ENCODE measurements at places on chromosomes 13 and 19. TPM values are rescaled to one million over a fixed set of nuclear protein-coding genes. Genes with fewer than 3 reads are reported as not detected.

DNA sequence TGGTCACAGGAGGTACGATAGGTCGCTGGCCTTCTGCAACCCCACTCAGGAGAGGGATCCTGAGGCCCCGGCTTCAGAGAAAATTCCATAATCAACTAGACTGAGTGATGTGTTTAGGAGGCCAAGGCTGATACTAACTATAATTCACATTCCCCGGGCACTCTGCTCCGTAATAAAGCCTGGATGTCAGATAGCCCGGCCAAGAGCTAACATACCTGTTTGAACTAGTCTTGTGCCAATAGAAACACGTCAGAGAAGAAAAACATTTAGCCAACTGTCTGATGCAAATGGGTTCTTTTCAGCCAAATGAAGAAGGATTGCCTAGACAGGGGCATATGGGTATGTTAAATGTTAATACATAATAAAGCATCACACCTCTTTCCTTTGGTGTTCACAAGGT, 204.2 kb downstream of the TSHZ3 start:
- H3K4me1 ChIP-seq, result no peaks in the 10 kb centered on the region
- no peaks in the 10 kb centered on the region for H3K27me3 ChIP-seq
- H3K4me3 ChIP-seq, result no peak overlapping the region
- H3K36me3 ChIP-seq, result no peaks in the 10 kb centered on the region
- H3K27ac ChIP-seq, result no peak overlapping the region
- no peak for DNase-seq

KIR2DL3 gene
- not detected for total RNA-seq

DPF1 gene
- total RNA-seq, result 4.2 TPM

DNA sequence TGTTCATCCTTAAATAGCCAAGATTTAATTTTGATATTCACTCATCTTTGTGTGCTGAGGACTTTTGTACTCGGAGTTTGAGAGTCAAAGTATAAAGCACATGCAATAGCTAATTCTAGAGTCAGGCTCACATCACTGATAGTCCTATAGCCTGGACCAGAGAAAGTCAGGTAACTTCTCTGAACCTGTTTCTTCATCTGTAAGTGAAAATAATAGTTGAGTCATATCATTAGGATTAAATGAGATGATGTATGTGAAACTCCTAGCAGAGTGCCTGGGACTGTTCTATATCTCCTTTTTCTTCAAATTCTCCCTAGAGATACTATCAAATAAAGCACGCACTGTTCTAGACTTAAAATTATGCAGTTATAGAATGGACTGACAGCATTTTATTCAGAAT, 9.0 kb downstream of the CHAMP1 start:
- H3K27me3 ChIP-seq, result no peaks in the 10 kb centered on the region

DNA sequence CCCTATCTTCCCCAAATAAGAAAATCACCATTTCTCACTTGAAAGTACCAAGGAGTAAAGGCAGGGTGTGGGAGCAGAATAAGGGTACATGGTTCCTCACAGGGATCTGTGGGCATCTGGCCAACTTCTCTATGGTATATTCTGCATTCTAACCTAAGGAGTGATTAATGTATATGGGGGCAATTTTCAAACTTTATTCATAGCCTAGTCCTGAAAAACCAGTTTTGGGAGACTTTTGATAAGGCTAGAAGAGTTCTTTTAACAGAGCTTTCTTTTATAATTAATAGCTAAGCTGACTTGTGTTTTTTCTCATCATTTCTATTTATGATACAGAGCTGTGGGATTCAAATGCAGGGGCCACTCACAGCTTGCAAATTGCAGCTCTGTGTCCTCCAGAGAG, 852 bp downstream of the SCEL start:
- DNase-seq, result no peak
- no peaks in the 10 kb centered on the region for H3K36me3 ChIP-seq
- no peak overlapping the region for H3K27ac ChIP-seq
- H3K4me1 ChIP-seq, result no peaks in the 10 kb centered on the region
- no peaks in the 10 kb centered on the region for H3K27me3 ChIP-seq

- H3K4me1 ChIP-seq, result no peaks in the 10 kb centered on the region
- no peak overlapping the region for H3K4me3 ChIP-seq
- H3K27me3 ChIP-seq, result no peaks in the 10 kb centered on the region
- no peak overlapping the region for H3K27ac ChIP-seq
- H3K36me3 ChIP-seq, result no peaks in the 10 kb centered on the region
These were observed 638.2 kb upstream of the SPRY2 start for GRCh38 chr13:80979035-80979641.

DNA sequence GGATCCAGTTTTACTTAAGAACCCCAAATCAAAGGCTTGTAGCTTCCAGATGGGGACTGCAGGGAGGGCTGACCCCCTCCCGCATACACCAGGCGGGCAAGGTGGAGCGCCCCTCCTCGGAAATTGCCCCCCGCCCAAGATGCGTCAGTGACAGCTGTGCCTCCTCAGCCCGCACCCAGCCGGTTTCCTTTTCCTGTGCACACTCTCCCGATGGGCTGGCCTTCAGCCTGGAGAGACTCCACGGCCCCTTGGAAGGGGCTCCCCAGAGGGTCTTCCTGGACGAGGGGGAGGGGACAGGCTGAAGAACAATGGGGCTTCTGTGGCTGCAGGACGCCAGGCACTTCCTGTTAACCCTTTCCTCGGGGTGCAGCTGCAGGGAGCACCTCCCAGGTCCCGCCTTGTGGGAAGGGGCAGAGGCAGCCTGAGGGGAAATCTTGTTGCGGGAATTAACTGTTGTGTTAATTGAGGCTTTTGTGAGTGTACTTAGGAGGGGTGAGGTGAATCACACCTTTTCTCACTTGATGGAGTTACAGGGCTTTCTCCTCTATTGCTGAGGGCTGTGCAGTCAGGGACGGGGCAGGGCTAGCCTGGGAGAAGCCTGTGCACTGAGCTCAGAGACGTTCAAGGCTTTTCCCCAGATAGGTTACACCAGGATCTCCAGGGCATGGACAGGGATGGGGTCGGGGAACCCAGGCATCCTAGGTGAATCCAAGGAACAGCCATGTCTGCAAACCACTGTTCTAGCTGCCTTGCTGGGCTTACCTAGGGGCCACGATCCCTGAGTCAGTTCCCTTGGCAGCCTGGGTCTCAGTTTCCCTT, 14.3 kb downstream of the IER2 start:
- no peaks in the 10 kb centered on the region for H3K27me3 ChIP-seq
- H3K4me3 ChIP-seq, result peak overlapping the region; percentile 14
- peak overlapping the region; percentile 96 for H3K27ac ChIP-seq
- H3K36me3 ChIP-seq, result no peaks in the 10 kb centered on the region

DNA sequence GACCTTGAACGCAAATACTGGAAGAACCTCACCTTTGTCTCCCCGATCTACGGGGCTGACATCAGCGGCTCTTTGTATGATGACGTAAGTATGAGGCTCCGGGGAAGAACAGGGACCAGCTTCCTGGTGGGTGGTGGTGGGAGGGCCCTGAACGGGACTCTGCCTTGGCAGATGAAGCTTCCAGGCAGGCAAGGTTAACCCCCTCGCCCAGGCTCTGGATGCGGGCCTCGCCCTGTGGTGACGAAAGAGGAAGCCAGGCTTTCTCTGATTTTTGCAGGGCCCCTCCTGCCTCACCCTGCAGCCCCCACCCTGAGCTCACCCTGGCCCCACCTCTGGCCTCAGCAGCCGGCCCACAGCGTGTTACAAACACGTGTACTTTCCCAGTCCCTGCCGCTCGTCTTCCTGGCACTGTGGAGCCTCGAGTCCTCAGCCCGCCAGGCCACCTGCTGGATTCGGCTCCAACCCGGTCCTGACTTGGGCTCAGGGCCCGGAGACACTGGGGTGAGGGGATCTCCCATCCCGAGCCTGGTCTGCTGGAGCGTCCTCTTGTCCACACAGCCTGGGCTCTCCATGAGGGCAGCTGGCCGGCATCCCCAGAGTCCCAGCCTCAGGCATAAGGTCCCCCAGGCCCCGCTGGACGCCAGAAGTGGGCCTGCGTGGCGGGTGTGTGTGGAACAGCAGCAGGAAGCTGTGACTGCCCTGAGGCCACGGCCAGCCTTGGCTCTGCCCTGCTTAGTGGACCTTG, 72.4 kb downstream of the KDM4B start:
- no peak for DNase-seq
- no peaks in the 10 kb centered on the region for H3K36me3 ChIP-seq
- no peaks in the 10 kb centered on the region for H3K27me3 ChIP-seq
- no peak overlapping the region for H3K27ac ChIP-seq

- no peaks in the 10 kb centered on the region for H3K27me3 ChIP-seq
- DNase-seq, result no peak
- H3K36me3 ChIP-seq, result no peaks in the 10 kb centered on the region
- no peak overlapping the region for H3K4me3 ChIP-seq
- H3K27ac ChIP-seq, result no peak overlapping the region
These were observed 160.4 kb downstream of the ZIC5 start for GRCh38 chr13:99811067-99811700.

TMEM238 gene
- not detected for total RNA-seq

- H3K27ac ChIP-seq, result no peak overlapping the region
- H3K27me3 ChIP-seq, result no peaks in the 10 kb centered on the region
- H3K4me3 ChIP-seq, result no peak overlapping the region
- no peaks in the 10 kb centered on the region for H3K4me1 ChIP-seq
- no peak for DNase-seq
These were observed 72.9 kb upstream of the UQCRFS1 start for GRCh38 chr19:29285878-29286277.

DNA sequence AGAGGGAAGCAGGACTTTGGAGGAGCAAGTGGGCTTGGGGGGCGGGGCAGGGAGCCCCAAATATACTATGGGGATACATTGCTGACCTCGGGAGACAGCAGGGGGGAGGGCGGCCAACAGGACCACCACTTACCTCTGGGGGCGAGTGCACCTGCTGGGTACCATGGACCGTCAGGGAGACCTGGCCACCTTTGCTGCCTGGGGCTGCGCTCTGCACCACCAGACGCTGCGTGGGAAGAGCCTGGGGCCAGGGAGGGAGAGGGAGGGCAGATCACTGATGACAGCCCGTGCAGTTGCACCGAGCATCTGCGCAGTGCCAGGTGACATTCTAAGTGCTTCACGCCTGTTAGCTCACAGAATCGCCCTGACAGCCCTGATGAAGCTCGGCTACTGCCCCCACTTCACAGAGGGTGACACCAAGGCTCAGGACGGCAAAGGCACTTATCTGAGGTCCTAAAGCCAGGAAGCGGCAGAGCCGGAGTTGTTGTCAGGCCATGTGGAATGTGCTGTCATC, 24.1 kb downstream of the RFX1 start:
- H3K27me3 ChIP-seq, result no peaks in the 10 kb centered on the region
- DNase-seq, result no peak
- H3K27ac ChIP-seq, result no peak overlapping the region
- H3K4me3 ChIP-seq, result no peak overlapping the region

DNA sequence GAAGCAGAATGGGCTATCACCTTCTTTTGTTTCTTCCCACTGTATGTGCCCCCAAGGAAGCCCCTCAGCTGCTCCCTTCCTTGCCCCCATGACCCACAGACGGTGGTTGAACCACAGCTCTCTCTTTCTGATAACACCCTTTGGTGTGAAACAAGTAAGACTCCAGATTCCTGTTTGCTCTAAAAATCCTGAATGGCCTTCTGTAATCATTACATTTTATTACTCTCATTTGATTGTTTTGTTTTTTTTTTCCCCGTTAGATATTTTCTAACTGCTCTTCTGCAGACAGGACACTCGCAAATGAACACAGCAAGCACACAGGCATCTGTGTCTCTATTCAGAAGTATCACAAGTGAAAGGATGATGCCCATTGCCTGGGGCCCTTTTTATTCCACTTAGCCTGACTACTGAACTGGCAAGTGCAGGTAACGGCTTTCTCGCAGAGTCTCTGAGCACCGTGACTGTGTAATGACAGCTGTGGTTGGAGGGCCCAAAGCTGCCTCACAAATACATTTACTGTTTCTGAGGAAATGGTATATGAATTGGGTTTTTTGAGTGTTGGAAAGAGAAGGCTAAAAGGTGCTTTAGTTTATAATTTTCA, 59.3 kb downstream of the OXGR1 start:
- no peaks in the 10 kb centered on the region for H3K4me1 ChIP-seq
- H3K4me3 ChIP-seq, result no peak overlapping the region
- H3K27ac ChIP-seq, result no peak overlapping the region
- no peak for DNase-seq
- no peaks in the 10 kb centered on the region for H3K27me3 ChIP-seq
- no peaks in the 10 kb centered on the region for H3K36me3 ChIP-seq

LILRA1 gene
- not detected for total RNA-seq

- no peak overlapping the region for H3K27ac ChIP-seq
- DNase-seq, result no peak
- H3K4me3 ChIP-seq, result no peak overlapping the region
- no peaks in the 10 kb centered on the region for H3K36me3 ChIP-seq
- H3K4me1 ChIP-seq, result no peaks in the 10 kb centered on the region
- H3K27me3 ChIP-seq, result no peaks in the 10 kb centered on the region
These were observed 329.0 kb downstream of the OLFM4 start for GRCh38 chr13:53357582-53357981.

DNA sequence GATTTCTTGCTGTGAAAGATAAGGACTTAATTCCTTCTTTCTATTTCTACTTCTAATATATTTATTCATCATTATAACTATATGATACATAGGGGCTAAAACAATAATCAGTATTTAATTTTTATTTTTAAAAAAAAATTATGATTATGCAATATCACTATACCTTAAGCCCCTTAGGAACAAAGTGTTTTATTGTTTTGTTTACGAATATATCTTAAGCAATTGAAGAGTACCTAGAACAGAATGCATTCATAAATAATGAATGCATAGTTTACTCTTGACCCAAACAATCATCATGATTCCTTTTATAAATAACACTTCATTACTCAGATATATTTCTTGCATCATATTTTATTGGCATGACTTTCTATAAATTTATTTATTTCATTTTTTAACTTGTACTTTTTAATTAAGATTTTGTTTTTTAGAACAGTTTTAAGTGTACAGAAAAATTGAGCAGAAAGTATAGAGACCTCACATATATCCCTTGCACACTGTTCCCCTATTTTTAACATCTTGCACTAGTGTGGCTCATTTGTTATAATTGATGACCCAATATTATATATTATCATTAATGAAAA, 339.9 kb upstream of the SPRY2 start:
- no peaks in the 10 kb centered on the region for H3K4me1 ChIP-seq
- no peak for DNase-seq
- H3K4me3 ChIP-seq, result no peak overlapping the region
- no peaks in the 10 kb centered on the region for H3K36me3 ChIP-seq
- no peak overlapping the region for H3K27ac ChIP-seq

ZNF610 gene
- total RNA-seq, result 1.3 TPM

DNA sequence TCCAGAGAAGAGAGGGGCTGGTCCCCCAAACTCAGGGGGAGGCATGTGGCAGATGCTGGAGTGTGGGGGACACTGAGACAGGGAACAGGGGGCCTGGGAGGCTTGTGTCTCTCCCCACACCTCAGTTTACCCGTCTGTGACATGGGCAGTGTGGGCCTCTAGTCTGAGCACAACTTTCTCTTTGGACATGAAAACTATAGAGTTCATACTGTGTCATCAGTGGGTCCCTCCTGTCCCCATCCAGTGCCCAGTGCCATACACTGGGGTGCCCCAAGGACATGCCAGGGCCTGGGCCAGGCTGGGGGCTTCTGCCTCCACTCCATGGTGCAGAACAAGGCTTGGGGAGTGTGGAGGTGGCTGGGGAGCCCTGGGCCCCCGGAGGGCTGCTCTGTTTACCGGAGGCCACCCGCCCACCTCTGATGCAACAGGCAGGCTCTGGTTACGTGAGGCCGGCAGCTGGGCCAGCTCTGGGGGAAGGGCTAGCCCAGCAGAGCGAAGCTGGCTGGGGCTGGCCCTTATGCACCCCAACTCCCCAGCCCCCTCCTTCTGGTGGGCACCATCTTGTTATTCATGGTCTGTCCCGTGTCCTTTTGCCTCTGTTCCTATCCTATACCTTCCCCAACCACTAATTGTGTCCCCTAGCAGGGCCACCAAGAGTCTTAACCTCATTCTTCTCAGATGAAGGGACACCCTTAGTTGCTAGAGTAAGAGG, 1.9 kb upstream of the MEF2B start:
- H3K27me3 ChIP-seq, result no peaks in the 10 kb centered on the region
- no peak for DNase-seq
- no peaks in the 10 kb centered on the region for H3K36me3 ChIP-seq
- no peak overlapping the region for H3K4me3 ChIP-seq
- peaks cover 6% of the 10 kb centered on the region for H3K4me1 ChIP-seq
- H3K27ac ChIP-seq, result no peak overlapping the region

Data from uterus (tissue), 4 donors.